ENCODE measurements at places on chromosomes 1 and 21. TPM values are rescaled to one million over a fixed set of nuclear protein-coding genes. Genes with fewer than 3 reads are reported as not detected.

DNA sequence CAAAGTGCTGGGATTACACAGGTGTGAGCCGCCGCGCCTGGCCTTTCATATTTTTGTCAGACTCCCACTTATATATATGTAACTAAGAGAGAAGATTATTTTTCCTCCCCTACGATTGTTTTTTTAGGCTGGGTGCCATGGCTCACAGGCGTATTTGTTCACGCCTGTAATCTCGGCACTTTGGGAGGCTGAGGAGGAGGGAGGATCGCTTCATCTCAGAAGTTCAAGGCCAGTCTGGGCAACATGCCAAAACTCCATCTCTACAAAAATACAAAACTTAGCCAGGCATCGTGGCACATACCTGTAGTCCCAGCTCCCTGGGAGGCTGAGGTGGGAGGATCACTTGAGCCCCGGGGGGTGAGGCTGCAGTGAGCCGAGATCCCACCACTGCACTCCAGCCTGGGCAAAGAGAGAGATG is 23.9 kb upstream of the ITLN2 start:
- DNase-seq = no peak

DNA sequence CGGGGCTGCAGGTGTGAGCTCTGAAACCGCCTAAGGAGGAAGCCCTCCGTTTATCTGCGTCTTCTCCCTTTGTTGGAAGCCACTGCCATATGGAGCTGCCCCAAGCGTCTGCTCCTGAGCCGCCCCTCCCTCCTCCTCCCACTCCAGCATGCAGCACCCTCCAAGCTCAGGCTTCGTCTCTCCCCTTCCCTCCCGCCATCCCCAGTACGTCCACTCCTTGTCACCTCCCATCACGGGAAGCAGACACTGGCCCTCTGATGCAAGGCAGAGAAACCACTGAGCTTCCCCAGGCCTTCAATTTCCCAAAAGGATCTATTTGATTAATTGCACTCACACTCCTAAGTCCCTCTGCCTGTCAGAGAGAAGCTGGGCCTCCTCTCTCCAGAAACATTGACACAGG is 52.5 kb downstream of the NFASC start:
- DNase-seq = no peak

DNA sequence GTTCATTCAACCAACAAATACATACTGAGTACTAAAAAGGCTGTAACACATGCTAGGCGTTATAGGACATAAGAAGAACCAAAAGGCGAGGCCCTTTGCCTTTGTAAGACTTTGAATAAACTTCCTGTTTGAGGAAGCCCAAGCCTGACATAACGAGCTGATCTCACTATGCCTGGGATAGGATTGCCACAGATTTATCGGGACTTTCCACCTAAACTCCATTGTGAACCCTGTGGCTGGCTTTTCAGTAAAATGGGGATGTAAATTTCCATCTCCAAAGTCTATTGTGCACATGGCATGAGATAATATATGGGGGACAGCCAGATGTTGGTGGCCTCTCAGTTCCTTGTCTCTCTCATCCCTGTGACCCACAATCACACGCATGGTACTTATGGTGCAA is 41.9 kb downstream of the LMO4 start:
- DNase-seq = peak; percentile 8

GRCh38 chr1:234975122-234975940 is 153.3 kb downstream of the TOMM20 start:
- DNase-seq = no peak

DNA sequence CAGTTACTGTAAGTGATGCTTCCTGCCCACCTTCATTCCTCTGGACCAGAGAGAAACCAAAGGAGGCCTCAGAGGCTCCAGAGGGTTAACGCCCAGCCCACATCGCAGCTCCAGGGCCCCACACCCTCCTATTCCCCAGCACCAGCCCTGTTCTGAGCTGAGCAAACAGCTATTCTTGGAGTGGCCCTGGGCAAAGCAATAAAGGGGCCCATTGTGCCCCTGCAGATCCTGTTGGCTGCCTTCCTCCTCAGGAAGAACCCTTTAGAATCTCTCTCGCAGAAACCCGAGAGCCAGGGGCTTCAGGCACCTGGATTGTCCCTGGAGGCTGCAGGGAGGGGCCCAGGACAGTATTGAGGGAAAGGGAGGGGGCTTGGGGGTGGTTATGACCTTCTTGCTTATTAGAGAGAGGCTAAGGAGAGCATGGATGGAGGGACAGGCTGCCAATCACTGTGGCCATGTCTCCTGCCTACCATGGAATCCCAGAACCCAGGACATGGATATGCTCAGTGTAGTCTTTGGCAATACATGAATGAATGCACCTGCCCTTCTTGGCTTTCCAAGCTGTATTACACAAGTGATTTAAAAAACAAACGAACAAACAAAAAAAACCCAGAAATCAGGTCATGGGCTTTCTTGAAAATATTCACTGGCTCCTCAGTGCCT is 9.2 kb downstream of the PADI2 start:
- no peak for DNase-seq

USF1 gene
- 176 TPM for total RNA-seq

BLACAT1 gene
- total RNA-seq = 6.7 TPM

KIF14 gene
- total RNA-seq = 16.3 TPM

Measured in H7 (cell line).